ENCODE measurements at places on chromosomes 6 and 20.
A peak's percentile ranks its signal among the peaks of the same experiment; 100 is the strongest.

DNA sequence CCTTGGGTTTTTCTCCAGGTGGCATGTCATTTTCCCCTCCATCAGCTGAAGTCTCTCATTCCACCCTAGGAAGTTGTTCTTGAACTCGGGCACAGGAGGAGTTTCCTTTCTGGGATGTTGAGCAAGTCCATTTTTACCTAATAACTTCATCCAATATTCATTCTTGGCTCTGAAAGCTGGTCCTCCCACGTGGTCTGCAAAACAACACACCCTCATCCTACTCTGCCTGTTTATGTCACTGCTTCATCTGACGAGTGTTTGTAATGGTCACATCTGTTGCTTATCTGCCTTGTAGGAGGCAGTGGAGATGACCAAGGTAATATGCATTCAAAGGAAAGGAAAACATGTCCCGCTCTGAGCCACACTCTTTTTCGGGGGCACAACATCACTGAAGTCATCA is 41.7 kb upstream of the AIG1 start:
- DNase-seq = no peak

DNA sequence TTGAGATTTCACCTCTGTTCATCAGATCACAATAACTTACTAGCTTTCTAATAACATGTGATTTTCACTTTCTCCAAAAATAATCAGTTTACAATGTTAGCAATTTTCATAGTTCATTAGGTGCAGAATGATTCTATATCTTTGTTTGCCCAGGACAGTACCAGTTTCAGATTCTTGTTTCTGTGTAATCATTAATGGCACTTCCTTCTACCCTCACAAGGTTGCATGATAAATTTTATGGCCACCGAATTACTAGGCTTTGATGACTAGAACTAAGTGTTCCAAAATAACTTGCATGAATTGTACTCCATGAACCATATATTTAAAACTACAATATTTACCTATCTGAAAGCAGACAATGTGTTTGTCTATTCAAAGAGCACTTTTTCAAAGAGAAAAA is 442.3 kb downstream of the EPHA7 start:
- DNase-seq = no peak

DNA sequence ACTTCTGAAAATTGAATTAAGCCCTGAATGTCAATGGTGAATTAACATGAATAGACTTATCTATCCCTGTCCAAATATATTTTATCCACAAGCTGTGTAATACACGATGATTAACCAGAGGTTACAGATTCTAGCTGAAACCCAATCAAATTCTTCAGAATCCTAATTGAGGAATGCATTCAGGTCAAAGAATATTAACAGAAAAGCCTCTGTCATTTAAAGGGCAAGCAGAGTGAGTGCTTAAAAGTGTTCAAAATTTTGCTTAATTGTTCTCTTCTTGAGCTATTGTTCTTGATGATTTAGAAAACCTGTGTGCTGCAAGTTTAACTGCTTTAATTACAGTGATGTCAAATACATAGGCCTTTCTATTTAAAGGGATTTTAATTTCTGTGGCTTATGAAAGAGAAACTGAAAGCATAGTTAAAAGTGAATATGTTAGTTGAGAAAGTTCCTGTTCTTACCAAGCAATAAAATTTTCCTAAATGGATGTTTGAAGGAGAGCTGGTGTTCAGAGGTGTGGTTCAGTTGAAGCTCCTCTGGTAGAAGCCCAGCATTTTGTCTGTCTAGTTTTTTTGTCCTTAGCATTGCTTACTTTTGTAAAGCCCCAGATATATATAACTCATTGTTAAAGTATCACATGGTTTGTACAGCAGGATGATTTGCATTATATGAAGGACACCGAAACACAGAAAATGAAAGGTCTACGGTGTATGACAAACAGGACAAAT is 466.3 kb upstream of the PLCB4 start:
- no peak for DNase-seq

DNA sequence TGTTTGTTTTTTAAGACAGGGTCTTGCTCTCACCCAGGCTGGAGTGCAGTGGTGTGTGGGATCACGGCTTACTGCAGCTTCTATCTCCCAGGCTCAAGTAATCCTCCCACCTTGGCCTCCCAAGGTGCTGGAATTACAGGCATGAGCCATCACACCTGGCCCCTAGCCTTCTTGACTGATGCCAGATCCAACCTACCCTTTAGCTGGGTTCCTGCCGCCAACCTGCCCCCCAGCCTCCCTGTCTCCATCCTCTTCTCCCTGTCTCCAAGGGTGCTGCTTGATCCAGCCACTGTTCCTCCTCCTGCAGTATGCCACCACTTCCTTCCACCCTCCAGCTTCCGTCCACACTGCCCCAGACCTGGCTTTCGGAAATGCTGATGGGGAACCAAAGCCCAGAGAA is 3.2 kb upstream of the C20orf144 start:
- DNase-seq = no peak

GRCh38 chr6:39411465-39411864 is 89.0 kb upstream of the KCNK16 start:
- DNase-seq = no peak

- no peak for DNase-seq
These were observed 55.4 kb upstream of the RIPOR2 start for GRCh38 chr6:24990944-24991809.

GRCh38 chr6:130018744-130019325 is 454 bp downstream of the L3MBTL3 start:
- DNase-seq = no peak

- DNase-seq = no peak
These were observed 9.7 kb downstream of the BACH2 start for GRCh38 chr6:90286884-90287488.

GRCh38 chr6:76220805-76221204 is 148.3 kb upstream of the IMPG1 start:
- no peak for DNase-seq

DNA sequence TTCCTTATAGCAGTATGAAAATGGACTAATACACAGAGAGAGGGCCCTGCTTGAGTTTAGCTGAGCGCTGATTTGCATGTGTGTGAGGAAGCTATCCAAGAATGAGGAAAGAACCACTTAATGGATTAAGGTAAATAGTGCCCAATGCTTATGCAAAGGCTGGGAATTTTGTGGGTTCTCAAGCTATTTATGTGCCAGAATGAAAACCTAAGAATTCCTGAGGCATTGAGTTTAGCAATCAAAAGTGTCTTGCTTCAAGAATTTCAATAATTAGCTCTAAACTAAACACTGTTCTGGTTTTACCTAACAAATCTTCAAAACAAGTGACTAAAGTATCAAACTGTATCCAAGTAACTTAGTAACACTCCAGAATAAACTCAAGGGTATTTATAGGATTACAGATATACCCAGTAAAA is 7.0 kb upstream of the OR14J1 start:
- DNase-seq = no peak

DNA sequence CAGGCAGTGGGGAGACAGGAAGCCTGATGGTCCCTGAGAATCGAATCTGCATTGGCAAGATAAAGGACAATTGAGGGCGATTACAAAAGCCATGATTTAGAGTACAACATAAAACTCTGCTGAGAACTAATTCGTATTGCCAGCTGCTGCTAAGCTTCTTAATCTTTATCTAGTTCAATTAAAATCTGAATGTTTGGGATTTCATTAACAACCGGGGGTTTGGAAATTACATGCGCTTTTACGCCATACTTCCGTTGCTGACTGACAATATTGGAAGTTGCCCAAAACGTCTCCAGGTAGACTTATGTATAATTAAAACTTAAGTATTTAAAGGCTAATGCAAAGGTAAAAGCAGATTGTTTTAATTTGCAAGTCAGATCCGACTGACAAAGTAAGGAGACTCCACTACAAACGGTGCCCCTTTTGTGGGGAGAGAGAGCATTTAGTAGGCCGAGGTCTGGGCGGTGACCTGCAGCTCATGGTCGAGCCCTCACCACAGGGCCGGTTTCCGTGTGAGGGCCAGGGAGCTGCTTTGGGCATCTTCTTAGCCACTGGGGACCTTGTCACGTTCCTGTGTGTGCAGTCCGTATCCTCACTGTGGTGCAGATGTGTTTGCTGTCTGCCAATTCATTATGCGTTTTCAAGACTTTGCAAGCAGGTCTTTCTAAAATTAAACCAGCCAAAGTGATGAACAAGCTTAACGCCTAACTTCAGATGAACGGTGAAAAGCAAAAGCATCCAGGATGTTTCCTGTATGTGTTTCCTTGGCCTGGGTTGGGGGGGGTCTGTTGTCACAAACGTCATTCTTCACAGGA is 49.9 kb downstream of the CDH4 start:
- no peak for DNase-seq

DNA sequence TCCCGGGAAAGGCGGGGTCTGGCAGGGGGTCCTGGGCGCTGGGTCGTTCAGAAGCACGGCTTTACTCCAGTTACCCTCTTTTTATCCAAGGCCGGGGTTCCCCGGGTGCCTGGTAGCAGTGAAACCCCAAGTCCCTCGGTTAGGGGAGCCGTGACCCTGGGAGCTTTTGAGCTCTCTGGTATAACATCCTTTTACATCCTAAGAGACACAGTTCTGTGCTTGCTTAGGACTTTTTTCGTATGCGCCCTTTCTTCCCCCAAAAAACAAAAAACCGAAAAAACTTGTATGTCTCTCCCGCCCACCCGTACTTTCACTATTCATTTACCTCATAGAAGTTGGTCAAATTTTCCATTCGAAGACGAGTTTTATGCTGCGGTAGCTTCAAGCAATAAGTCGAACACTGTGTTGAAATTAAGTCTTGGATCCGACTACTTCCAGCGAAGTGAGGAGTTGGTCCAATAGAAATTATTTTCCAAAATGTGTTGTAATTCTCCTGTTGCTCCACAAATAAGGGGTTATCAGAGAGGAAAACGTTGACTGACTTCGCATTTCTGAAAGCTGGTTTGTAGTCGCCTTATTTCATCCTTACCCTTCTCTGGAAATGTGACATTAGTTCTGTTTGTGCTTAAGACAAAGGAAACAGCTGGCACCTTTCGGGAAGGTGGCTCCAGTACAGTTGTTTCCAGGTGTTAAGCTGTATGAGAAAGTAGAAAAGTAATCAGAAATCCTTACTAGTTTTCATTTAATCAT is 816 bp upstream of the MAN1A1 start:
- DNase-seq = peak; percentile 81

GRCh38 chr6:16049168-16049567 is 79.7 kb upstream of the MYLIP start:
- DNase-seq = no peak

DNA sequence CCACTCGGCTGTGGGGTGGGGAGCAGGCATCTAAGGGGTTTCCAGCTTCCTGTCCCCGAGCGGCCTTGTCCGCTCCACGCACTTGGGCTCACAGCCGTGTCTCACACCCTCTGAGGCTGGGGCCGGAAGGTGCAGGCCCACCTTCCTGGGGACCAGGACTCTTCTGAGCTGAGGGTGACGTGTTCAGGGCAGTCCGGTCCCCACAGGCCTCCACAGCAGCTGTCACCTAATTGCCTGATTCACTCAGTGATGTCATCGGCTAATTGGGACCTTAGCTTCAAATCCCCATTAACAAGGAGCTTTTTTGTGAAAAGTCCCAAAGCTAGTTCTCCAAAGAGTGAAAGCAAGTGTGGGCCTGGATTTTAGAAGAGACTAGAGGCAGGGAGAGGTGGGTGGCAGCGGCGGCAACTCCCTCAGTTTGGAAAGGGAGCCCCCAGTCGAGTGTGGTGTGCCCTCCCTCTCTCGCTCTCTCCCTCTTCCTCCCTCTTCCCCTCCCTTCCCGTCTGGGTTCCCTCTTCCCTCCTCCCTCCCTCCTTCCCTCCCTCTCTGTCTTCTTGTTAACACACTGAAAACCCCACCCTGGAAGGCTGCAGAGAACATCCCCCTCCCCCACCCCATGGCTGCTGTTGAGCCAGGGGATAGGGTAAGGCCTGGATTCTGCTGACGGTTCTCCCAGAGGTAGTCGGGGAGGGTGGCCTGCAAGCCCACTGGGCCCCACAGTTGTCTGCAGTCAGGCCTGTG is 39.0 kb downstream of the MYT1 start:
- peak; percentile 81 for DNase-seq

- no peak for DNase-seq
These were observed 17.6 kb downstream of the BHLHE23 start for GRCh38 chr20:62989201-62989601.

GRCh38 chr6:75103431-75103830 is 102.4 kb downstream of the COL12A1 start:
- DNase-seq = peak; percentile 67

DNA sequence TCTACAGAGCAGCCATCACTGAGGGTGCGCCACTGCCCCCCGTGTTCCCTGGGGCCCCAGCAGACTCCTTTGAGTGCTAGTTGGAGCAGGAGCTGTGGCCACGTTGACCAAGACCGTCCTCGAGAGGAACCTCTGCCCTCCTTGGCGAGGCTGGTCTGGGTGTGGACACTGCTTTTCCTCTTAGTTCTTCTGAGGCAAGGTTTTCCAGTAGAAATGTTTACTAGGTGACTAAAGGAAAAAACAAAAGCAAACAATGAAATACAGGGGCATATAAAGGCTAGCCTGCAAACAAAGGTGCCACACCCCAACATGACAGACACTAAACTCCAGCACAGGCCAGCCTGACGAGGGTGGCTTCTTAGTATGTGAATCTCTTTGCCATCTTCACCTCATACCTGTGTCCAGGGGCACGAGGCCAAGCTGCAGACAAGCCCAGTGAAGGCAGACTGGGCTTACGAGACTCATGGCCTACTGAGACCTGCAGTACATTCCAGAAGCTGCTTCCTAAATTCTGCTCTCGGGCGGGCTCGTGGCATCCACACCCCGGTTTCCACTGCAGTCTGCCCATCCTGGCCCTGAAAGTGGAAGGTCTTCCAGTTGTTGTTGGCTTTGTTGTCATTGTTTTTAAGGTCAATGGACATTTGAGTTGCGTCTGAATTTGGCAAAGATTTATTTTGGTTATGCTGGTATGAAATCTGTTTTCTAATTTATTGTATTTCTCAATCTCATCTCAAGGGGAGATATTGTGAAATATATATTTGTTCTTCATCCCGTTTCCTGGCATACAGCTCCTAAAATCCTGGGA is 39.2 kb downstream of the FAM50B start:
- no peak for DNase-seq

Measured in umbilical cord (tissue), 2 donors.